ENCODE measurements at places on chromosomes 4 and X. TPM values are rescaled to one million over a fixed set of nuclear protein-coding genes. Genes with fewer than 3 reads are reported as not detected.

IL15 gene
- 14.9 TPM for total RNA-seq

CT45A10 gene
- total RNA-seq: not detected

F11 gene
- total RNA-seq: not detected

GUCY1B1 gene
- total RNA-seq: 39.3 TPM

MAMLD1 gene
- total RNA-seq: 0.77 TPM

ASMT gene
- total RNA-seq: not detected

CHST7 gene
- 11.2 TPM for total RNA-seq

ASB12 gene
- not detected for total RNA-seq

MSN gene
- total RNA-seq: 107 TPM

MTMR8 gene
- 1.0 TPM for total RNA-seq

NAA11 gene
- not detected for total RNA-seq

Data from fibroblast of lung (primary cell).